Cerebellar cortex (tissue), 1 donor: ENCODE measurements at places on chromosomes 7 and 10.

DNA sequence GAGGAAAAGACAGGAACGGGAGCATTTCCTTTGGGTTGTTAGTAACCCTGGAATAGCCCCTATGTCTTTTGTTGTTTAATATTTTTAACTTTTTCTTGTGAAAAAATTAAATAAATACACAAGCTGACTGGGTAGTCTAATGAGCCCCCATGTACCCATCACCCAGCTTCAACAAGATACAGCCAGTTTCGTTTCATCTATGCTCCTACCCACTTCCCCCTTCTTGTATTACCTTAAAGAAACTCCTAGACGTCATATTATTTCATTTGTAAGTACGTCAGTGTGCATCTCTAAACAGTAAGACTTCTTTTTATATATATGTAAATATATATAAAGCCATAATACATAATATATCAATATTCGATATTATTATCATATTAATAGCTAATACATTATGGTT is 42.8 kb upstream of the NUB1 start:
- no peak for DNase-seq

DNA sequence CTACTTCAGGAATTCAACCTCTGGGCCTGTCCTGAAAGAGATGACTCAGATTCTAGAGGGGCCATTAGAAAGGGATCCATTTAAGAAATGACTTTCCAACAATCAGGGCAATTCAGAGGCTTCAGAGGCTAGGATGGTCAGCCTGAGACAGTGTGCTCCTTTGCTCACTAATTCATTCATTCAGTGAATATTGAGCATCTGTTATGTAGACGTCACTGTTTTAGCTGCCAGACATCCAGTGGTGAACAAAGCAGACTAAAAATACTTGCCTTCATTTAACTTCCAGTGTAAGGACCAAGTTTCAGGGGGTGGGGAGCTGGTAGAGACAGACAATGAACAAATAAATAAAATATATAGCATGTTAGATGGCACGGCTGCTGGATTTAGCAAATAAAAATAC is 1.6 kb downstream of the KIAA1217 start:
- DNase-seq: no peak

- no peak for DNase-seq
Observed at GRCh38 chr10:117750616-117751015, 208.1 kb downstream of the EMX2 start.

DNA sequence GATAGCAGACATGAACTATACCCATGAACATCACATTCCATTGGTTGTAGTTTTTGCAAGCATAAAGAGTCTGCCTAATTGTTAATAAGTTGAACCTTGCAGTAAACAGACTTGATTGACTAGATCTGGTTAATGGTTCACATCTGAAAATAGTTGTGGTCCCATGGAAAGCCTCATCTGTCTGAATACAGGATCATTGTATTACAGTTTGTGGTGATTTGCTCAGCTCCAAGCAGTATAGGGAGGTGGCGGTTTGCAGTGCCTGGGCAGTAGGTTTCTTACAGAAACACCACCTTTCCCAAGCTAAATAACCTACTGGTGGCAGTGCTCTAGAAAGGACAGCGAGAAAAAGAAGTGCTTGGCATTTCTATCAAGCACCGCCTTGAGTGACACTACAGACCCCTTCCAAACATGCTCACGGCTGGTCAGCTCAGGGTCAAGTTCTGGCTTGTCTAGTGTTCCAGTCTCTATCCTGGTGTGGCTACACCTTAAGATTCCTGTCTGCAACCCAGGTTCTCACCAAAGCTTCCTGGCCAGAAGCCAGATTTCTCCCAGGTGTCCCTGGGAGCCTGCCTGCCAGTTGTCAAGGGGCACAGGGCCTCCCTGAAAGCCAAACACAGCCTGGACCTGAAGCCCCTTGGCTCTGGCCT is 119.9 kb downstream of the FANK1 start:
- DNase-seq: no peak

GRCh38 chr7:49669692-49670260 is 103.7 kb upstream of the VWC2 start:
- no peak for DNase-seq

GRCh38 chr10:106481598-106482275 is 682.8 kb downstream of the SORCS1 start:
- no peak for DNase-seq

- DNase-seq: no peak
Observed at GRCh38 chr10:101442456-101442800, 88.5 kb downstream of the BTRC start.

- DNase-seq: peak; percentile 54
Observed at GRCh38 chr7:18471476-18472160, 23.9 kb upstream of the HDAC9 start.

DNA sequence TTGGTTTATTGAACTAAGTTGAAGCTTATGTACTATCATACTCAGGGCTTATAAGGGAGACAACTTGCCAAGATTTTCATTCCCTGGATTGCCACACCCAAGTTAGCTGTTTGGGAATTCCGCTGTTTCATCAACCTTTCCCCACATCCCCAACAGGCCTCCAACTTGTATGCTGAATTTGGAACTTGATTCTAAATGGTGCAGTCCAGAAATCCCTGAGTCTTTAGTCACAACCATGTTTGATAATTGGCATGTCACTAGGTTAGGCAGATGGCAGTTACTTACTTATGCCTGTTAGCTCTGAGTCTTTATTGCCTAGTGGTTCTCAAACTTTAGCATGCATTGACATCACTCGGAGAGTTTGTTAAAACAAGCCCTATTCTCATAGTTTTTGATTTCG is 135.4 kb upstream of the PRPS1L1 start:
- DNase-seq: no peak

- no peak for DNase-seq
Observed at GRCh38 chr7:151886783-151887182, 9.9 kb upstream of the PRKAG2 start.

- peak; percentile 67 for DNase-seq
Observed at GRCh38 chr7:38628630-38629385, 2.4 kb downstream of the AMPH start.

DNA sequence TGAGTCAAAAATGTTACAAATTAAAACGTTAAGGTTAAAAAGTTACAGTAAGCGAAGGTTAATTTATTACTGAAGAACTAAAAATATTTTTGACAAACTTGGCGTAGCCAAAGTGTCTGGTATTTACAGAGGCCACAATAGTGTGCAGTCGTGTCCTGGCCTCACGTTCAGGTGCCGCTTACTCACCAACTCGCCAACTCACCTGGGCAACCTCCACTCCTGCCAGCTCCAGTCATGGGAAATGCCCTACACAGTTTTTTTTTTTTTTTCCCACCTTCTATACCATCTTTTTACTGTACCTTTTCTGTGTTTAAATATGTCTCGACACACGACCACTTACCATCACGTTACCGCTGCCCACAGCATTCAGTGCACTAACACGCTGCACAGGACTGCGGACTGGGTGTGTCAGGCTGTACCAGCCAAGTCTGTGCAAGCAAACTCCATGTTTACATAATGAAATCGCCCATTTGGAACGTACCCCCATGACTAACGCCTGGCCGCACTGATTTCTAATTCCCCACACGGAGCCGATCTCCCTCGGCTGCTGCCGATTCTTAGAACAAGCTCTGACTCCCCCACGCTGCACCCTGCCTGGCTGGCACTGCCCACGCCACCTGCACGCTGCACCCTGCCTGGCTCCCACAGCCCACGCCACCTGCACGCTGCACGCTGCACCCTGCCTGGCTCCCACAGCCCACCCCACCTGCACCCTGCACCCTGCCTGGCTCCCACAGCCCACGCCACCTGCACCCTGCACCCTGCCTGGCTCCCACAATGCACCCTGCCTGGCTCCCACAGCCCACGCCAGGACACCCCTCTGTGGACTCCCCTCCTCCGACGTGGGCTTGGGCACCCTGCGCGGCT is 203.1 kb downstream of the ZMYND11 start:
- DNase-seq: peak; percentile 23

DNA sequence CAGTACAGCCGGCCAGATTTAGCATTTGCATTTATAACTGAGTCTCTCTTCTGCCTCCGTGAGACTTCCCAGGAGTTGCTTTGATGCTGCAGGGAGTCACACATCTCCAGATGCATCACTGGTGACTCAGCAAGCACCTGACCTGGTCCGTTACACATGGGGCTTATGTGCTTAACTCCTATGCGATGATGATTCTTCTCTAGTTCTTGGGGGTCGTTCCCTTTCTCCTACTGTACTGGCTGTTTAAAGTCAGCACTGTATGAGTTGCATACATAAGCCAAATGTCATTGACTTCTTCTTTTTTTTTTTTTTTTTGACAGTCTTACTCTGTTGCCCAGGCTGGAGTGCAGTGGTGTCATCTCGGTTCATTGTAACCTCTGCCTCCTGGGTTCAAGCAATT is 13.0 kb upstream of the AKR1E2 start:
- no peak for DNase-seq

DNA sequence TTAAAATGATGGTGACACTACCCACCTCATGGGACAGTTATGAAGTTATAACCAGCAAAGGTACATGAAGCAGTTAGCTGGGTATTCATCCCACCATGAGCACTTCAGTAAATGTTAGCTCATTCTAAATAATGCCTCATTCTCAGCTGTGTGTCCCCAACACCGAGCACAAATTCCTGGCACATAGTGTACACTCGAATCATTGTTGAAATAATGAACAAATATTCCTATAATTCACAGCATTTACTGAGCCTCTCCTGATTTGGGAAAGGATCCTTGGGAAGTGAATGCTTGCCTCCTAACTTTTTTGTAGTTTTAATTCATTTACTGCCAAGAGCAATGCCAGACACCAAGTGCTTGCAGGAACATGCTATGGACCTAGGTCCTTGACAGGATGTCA is 235.2 kb downstream of the DGKI start:
- no peak for DNase-seq

- no peak for DNase-seq
Observed at GRCh38 chr7:1310936-1311335, 78.3 kb downstream of the UNCX start.

GRCh38 chr7:134562136-134562535 is 13.2 kb downstream of the AKR1B15 start:
- DNase-seq: no peak

- DNase-seq: no peak
Observed at GRCh38 chr10:18043148-18044006, 91.7 kb downstream of the SLC39A12 start.

- DNase-seq: no peak
Observed at GRCh38 chr7:104784686-104785085, 229.3 kb upstream of the KMT2E start.

- DNase-seq: no peak
Observed at GRCh38 chr7:55048221-55048859, 29.5 kb downstream of the EGFR start.
